ENCODE measurements at places on chromosomes 4 and X.
A peak's percentile ranks its signal among the peaks of the same experiment; 100 is the strongest.

- DNase-seq, result no peak
Measured at GRCh38 chr4:169051761-169052593, 41.9 kb upstream of the CBR4 start.

DNA sequence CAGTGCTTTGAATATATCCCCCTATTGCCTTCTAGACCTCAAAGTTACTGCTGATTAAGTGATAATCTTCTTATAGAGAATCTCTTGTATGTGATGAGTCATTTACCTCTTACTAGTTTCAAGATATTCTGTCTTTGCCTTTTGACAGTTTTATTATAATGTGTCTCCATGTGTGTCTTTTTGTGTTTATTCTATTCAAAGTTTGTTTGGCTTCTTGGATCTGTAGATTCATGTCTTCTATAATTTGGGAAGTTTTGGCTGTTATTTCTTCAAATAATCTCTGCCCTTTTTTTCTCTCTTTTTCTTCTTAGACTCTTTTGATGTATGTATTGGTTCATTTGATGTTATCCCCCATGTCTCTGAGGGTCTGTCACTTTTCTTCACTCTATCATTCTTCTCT is 915.7 kb upstream of the GRIA3 start:
- DNase-seq, result no peak

DNA sequence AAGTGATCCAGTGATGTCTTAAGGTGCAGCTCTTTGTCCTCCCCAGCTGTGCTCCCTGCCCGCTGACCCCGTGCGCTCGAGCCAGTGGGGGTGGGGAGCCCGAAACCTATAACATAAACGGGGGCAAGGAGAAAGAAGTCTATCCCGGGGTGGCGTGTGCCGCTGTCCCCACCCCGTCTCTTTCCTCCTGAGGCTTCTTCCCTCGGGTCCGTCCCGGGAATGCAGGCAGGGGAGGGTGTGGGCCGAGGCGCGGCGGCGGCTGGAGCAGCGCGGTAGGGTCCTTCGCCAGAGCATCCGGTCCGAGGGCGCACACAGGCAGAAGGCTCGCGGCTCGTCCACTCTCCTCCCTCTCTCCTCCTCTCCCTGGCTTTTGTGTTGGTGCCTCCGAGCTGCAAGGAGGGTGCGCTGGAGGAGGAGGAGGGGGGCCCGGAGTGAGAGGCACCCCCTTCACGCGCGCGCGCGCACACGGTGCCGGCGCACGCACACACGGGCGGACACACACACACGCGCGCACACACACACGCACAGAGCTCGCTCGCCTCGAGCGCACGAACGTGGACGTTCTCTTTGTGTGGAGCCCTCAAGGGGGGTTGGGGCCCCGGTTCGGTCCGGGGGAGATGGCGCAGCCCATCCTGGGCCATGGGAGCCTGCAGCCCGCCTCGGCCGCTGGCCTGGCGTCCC is at the start of gene RAB33A:
RAB33A (plus strand) TSS at position 517 of the 681 bp plus-strand sequence; CDS start at position 618, 101 bp downstream.
- peak; percentile 58 for DNase-seq

DNA sequence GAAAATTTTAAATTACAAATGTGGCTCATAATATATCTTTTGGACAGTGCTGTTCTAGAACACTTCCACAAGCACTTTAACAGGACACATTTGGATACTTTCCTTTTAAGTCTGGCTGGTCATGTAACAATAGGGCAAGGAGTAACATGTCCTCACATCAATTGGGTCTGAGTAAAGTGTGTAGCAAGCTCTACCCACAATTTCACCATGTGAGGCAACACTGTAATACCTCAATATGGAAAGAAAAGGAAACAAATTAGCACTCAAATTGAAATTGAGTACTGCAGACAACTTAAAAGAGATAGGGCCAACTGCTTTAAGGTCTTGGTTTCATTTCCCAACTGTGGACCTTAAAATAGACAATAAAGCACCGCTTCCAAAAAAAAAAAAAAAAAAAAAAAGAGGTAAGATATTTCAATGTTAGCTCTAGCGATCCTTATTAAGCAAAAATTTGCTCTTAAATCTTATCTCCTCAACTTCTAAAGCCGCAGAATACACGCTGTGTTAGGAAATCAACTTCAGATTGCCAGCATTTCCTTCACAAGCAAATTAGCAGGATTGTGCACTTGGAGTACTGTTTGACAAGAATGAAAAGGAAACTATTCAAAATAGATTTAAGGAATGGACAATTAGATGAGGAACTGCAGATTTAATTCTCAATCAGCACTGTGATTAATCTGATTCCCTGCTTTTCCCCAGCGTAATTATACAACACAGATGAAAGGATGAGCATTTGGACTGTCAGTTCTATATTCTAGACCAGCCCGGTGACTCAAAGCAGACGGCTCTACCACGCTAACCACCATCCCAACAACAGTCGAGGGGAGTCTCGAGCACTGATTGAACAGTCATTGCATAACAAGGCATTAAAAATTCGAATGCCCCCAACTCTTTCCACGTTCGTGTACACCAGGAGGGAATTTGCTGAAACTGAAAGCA is 1.6 kb downstream of the CASK start:
- DNase-seq, result peak; percentile 11

GRCh38 chrX:9609499-9609898 is 144.6 kb downstream of the TBL1X start:
- no peak for DNase-seq

DNA sequence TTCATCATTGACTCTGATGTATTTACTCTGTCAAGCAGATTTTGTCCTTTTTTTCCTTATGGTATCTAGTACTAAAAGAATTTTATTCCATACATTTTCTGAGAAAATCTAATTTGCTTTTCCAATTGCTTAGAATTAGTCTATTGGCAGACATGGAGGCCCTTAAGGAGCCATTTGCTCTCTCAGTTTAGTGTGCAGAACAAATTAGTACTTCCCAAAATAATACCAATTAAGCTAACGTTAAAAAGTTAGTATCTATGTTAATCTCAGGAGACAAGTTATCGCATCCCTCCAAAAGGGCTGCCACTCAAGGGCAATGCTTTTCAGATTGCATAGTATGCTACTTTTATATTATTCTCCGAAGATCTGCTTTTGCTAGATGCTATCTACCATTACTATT is 47.7 kb downstream of the PDHA2 start:
- DNase-seq, result no peak

- DNase-seq, result no peak
Measured at GRCh38 chr4:1187182-1187581, 14.8 kb upstream of the SPON2 start.

- no peak for DNase-seq
Measured at GRCh38 chr4:146143888-146144287, 31.6 kb upstream of the LSM6 start.

- DNase-seq, result no peak
Measured at GRCh38 chr4:105198541-105198940, 51.9 kb downstream of the TET2 start.

DNA sequence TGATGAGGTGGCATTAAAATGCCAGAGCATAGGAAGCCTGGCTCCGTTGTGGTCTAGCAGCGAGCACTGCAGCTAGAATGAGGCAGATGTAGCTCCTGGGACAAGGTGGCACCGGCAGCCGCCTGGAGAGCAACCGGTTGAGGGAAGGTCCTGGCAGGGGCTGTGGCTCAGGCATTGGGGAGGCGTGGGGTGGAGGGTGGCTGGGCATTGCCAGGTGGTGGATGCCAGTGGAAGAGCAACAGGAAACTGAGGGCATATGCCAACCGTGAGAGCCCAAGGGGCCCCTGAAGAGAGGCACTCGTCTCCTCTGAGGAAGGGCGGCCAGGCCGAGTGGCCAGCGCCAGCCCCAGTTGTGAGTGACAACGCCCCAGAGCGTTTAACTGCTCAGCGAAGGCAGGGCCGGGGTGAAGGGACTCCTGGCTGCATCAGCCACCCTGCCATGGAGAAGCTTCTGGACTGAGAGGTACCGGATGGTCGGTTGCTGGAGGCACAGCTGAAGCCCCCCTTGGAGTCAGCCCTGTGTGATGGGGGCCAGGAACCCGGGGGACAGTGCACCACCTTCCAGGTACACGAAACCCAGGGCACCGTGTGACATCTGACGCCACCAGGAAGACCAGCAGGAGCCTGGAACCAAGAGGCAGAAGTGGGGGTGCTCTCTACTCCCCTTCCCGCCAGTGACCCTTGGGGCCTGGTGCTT is 13.2 kb upstream of the PDE6B start:
- no peak for DNase-seq

- no peak for DNase-seq
Measured at GRCh38 chr4:42624551-42624950, 32.4 kb downstream of the ATP8A1 start.

DNA sequence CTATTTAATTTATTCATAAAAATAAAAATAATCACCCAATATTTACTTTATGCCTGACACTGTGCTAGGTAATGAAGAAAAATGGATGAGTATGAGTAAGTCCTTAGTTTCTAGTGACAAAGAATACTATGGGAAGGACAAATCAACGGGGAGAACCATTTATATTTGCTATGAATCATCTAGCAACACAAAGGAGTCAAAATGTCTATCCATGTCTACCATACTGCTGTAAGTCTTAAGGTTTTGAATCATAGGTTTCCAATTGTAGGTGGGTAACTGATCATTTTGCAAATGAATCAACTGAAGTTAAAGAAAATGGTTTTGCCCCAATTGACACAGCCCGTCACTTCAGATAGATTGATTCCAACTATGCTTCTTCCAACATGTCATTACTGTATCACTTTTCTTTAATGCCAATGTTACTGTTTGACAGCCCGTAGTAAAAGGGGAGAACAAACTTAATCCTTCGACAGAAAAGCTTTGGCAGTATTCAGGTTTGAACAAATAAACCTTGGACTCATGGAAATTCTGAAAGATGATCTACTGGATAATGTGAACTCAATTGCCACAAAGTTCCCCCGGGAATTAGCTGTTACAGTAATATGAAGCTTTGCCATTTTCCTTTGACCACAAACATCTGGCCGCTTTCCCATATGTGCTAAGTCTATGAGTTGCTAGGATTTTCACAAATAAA is 3.2 kb downstream of the TDO2 start:
- peak; percentile 14 for DNase-seq

GRCh38 chr4:94032754-94033153 is 174.9 kb upstream of the SMARCAD1 start:
- no peak for DNase-seq

DNA sequence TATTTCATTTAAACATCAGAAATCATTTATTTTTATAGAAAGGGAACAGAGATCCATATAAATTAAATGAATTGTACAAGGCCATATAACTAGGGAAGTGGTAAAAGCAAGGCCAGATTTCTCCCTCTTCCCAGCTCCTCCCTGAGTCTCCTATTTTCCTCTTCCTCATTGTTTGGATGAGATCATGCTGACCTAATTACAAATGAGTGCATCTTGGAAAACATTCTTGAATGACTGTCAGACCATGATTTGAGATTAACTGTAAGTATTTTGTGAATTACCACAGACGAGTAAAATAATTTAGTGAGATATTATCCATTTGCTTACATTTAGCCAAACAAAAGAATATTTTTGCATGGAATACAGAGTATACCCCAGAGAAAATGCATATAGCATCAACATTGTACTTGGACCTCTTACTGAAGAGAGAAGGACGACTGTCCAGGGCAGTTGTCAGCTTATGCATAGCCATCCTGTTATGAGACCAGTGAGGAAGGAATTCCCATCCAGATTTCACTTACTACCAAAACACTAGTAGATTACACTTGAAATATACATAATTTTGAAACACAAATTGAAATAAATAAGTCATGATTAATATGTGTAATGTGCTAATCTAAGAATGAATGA is 47.3 kb downstream of the SLAIN2 start:
- DNase-seq, result no peak

- DNase-seq, result no peak
Measured at GRCh38 chr4:16222957-16223527, 3.2 kb downstream of the TAPT1 start.

GRCh38 chrX:80812176-80812575 is 2.5 kb upstream of the BRWD3 start:
- DNase-seq, result no peak

GRCh38 chrX:24231131-24231540 is 81.6 kb downstream of the ZFX start:
- DNase-seq, result peak; percentile 64

DNA sequence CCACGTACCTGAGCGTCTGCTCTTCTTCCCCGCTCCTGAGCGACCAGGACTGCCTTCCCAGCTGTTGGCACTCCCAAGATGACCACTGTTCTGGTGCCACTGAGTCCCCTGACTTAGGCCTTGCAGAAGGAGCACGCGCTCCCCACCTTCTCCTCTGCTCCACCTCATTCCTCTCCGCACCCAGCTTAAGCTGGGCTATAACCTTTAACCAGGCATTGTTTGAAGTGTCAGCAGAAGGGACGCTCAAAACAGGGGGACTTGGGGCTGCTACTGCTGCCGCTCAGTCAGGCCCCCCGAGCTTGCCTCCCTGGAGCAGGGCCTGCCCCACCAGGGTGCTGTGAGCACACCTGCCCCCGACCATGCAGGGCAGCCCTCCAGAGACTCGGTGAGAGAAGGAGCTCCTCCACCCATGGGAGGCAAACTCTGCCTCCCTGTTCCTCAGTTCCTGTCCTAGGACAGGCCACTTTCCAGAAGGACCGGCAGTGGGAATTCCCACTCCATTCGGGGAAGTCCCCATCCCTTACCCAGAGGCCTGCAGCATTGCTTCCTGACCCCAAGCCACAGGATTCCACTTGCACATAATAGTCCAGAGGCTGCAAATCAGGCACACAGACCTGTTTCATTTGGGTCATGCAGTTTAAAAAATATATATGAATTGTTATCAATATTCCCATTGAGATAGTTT is 99.7 kb upstream of the ENPP6 start:
- DNase-seq, result no peak

- peak; percentile 48 for DNase-seq
Measured at GRCh38 chrX:154714925-154715324, 36.0 kb downstream of the GAB3 start.

DNA sequence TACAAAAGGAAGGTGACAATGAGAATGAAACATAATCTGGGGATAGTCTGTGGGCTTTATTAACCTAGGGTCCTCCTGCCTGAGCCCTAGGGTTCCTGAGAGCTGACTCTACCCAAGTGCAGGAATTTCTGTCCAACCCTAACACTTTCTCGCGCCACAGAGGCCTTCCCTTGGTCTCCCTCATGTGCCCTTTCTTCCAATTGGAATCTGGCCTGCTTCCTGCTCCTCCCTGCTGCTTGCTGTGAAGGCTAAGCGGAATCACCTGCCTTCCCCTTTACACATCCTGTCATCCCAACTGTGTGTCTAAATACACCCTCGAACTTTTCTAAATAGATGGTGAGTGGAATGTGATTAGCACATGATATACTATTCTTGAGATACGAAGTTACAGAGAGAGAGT is 5.9 kb downstream of the MAGEA11 start:
- no peak for DNase-seq

DNA sequence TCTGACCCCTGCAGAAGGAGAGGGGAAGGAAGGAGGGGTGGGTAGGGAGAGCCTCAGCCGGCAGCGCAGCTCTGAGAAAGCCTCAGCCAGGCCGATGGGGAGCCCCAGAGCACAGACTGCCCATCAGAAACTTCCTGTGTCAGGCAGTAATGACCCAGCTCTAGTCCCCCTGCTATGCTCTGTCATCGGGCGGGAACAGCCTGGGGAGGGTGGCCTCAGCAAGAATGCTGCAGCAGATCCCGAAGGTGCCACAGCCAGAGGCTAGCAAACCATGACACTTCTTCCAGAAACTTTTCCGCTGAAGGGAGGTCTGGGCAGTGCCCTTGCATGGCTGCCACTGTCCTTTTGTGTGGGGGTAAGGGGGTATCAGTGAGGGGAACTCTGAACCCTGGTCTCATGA is 279.0 kb downstream of the BCOR start:
- DNase-seq, result no peak

GRCh38 chr4:14877246-14878225 is 124.7 kb upstream of the CPEB2 start:
- peak; percentile 64 for DNase-seq

Measured in adrenal gland (tissue), 19 donors.